ENCODE measurements at places on chromosomes 5 and 9.
A peak's percentile ranks its signal among the peaks of the same experiment; 100 is the strongest.

GRCh38 chr5:176405656-176406435 is 10.5 kb downstream of the CLTB start:
- DNase-seq: no peak

DNA sequence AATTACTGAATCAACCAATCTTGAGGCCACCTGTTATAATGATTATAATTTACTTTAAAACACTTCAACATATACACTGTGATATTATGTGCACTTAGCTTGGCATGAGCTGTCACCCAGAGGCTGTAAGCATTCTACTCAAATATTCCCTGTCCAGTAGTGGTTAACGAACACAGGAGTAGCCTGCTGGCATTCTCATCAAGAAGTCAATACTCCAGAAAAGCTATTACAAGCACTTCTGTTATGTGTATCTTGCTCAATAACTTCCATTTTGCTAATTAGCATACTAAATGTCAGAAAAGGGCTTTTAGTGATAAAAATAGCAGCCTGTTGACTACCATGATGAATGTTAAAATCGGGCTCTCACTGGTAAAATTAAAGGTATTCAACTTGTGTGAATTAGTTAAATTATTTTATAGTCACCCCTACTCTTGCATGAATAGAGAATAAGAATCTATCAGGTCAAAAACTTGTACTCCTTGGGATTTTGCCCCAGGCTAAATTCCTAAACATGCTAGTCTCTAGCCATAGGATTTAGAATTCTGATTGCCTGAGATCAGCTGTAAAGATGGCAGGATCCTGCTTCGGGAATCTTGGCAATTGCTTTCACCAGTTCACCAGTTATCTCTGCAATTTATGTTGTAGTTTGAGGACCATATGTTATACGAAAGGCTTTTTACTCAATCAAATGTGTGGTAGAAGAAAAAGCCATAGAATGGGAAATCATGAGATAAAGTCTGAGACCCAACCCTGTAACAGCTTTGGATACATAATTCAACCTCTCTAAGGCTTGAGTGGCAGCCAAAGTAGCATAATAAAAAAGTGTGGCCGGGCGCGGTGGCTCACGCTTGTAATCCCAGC is 43.4 kb upstream of the PAM start:
- no peak for DNase-seq

DNA sequence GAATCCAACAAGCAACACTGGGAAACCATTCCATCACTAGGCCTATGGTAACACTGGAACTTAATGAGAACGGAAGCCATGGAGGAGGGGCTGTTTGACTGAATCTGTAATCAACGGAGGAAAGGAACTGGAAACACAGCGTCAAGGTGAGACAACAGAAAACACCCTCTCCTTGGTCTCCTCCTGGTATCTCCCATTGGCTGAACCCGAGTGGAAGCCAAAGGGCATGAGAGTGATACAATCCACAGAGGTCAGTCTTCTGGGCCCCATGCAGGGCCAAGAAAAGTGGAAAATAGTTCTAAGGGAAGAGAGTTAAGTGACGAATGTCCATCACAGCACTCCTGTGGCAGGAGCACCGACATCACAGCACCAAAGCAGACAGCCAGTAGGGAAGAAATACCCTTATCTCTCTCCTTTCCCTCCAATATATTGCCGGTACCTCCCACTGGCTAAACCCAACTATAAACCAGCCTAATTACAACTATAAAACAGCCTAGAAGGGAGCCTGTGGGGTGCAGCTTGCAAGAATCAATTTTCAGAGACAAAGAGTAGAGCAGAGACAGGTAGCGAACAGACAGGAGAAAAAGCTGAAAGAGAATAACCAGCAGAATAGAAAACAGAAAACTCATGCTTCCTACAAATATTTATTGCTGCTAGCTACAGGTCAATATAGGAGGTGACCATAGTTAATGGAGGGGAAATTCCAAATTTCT is 107.4 kb upstream of the IFNE start:
- DNase-seq: no peak

DNA sequence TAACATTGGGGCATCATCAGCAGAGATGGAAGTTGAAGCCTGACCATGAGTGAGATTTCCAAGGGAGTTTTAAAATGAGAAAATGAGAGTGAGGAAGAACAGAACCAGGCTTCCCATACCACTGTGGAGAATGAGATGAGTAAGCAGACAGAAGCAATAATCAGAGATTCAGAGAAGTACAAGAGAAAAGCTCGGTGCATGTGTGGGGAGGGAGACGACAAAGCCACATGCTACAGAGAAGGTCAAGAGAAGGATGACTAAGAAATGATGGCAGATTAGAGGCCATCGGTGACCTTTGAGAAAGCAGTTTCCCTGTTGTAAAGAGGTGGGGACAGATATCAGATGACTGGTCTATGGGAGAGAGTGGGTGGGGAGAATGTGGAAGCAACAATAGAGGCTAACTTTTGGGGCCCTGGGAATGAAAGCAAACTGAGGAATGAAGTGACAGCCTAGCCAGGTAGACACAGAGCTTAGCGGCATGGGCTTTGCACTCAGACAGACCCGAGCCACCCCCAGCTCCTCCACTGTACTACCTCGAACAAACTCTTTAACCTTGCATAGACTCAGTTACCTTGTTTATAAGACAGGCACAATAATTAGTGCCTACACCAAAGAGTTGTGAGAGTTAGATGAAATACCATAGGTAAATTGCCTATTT is 207.7 kb downstream of the PIK3R1 start:
- no peak for DNase-seq

- DNase-seq: no peak
Observed at GRCh38 chr5:151581347-151581746, 9.8 kb downstream of the FAT2 start.

GRCh38 chr9:75083188-75083970 is 4.6 kb downstream of the NMRK1 start:
- DNase-seq: peak; percentile 9

DNA sequence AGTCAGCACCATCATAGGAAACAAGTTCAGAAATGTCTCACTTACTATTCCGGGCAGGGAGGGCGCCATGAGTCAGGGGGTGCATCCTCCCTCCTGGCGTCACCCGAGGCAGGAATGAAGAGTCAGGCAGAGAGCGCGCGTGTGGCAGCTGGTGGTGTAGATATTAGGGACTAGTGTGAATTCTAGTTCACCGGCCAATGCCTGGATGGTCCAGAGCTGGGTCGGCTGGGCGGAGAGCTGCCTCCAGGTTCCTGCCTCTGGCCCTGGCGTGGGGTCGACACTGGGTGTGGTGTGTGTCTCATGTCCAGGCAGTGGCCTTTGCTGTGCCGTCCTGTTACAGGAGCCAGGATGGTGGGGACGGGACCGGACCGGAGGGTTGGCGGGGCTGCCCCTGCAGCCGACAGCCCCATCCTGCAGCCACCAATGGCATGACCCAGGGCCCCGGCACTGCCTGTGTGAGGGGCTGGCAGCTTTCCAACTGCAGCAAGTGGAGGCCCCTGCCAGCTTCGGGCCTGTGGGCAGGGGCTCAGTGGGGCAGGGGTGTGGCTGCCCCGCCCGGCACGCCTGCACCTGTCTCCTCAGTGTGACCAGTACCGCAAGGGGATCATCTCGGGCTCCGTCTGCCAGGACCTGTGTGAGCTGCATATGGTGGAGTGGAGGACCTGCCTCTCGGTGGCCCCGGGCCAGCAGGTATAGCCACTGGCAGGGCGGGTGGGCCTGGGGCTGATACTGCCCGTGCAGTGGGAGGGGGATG is 9.1 kb downstream of the DIPK1B start:
- DNase-seq: no peak

GRCh38 chr9:130565792-130566191 is 13.6 kb upstream of the FUBP3 start:
- DNase-seq: peak; percentile 16

DNA sequence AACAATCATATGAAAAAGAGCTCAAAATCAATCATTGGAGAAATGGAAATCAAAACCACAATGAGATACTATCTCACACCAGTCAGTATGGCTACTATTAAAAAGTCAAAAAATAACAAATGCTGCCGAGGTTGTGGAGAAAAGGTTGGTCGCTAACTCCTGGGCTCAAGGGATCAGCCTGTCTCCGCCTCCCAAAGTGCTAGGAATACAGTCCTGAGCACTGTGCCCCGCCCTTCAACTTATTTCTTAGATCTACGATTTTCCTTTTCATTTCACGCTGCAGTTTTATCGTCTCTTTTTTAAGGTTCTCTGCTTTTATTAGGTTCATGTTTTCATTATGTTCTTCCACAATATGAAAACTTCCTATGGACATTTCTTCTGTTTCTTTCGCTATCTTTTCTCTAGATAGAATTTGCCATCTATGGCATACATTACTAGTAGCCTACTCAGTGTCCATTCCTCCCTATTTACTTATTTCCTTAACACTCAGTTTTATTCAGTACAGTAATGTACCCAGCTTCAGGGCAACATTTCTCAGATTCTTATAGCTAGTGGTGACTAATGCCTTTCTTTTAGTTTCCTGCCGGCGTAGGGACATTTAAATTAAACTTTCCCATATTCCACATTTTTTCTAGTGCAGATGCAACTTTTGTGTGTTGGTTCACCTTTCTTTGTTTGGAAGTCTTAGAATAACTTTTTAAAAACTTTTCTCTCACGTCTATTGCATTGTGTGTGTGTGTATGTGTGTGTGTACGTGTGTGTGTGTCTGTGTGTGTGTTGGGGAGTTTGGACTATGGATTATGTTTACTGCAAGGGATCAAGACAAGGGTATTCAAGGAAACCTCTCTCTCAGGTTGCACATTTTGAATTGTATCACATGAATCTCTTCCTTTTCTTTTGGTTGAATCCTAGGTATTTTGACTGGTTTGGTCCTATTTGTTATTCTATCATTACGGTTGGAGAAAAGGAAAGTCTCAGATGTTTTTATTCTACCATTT is 21.6 kb upstream of the FBN2 start:
- no peak for DNase-seq

DNA sequence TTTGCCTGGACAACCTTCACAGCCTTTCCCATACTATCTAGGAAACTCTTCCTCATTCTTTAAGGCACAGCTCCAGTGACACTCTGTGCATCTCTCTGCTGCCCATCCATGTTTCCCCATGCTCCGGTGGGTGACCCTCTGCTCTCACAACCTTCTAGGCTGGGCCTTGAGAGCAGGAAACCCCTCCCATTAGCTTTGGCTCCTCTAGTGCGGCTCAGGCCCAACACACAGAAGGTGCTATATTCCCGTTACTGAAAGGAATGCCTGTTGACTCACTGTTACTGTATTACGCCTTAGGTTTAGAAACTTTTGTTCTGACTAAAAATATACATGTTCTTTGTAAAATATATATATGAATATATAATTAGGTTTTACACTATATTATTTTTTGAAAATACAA is 8.1 kb upstream of the CCL28 start:
- no peak for DNase-seq

- no peak for DNase-seq
Observed at GRCh38 chr9:37212435-37212834, 92.1 kb downstream of the ZCCHC7 start.
